Memory B cell (primary cell): ENCODE measurements at places on chromosomes 16 and 17.

DNA sequence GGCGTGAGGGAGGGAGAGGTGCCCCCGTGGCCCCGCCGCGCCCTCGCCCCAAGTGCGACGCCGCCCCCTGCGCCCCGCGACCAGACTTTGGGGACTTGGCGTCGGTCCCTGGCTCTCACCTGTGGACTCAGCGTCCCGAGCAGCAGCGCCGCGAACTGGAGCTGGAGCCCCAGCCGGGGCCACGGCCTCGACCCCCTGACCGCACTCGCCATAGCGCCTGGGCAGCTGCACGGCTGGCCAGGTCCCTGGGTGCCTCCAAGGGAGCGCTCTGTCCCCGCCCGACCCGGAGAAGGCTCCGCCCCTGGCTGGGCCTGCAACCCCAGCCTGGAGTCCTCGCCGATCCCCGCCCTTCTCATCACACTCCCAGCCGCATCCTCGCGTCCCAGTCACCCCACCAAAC, at the start of gene ERN2:
ERN2 (minus strand) TSS at position 247 of the 400 bp plus-strand sequence; CDS start at position 212, 35 bp downstream.
- DNase-seq = no peak
- no peak within 1 kb of the TSS for H3K4me3 ChIP-seq
- peaks cover 26% of the 10 kb centered on the region for H3K27me3 ChIP-seq
- H3K4me1 ChIP-seq = no peaks in the 10 kb centered on the region
- peaks cover 3% of the 10 kb centered on the region for H3K36me3 ChIP-seq
- H3K27ac ChIP-seq = no peak within 1 kb of the TSS

DNA sequence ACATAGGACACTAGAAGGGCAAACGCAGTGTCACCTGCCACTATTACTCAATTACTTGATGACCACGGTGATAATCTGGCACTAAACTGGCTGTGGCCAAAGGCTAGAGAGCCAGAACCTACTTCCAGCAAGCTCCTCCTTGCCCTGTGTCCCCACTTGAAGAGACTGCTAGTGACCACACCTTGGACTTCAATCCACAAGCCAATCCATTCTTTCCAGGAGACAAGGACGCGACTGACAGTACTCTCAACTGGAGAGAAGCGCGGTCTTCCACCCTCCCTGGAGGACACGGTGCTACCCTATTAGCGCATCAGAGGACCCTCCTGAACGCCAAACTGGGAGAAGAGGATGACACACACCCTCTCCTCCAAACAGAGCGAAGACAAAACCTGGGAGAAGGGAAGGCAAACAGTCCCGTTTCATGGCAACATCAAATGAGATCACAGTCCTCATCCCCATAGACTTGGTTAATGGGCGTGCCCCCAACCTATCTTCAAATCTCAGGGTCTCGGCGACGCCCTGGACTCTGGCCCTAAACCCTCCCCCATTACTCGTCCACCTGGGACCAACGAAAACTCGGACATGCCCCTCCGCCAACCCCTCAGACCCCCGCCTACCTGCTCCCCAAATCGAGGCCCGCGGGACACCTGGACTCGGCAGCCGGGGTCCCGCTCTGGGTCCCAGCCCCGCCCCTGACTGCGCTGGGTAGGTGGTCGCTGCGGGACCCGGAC, 508 bp downstream of the FLCN start:
- H3K36me3 ChIP-seq = peaks cover 8% of the 10 kb centered on the region
- no peaks in the 10 kb centered on the region for H3K27me3 ChIP-seq
- DNase-seq = no peak
- H3K4me1 ChIP-seq = peaks cover 22% of the 10 kb centered on the region
- H3K4me3 ChIP-seq = peak overlapping the region; percentile 99
- peak overlapping the region; percentile 100 for H3K27ac ChIP-seq

DNA sequence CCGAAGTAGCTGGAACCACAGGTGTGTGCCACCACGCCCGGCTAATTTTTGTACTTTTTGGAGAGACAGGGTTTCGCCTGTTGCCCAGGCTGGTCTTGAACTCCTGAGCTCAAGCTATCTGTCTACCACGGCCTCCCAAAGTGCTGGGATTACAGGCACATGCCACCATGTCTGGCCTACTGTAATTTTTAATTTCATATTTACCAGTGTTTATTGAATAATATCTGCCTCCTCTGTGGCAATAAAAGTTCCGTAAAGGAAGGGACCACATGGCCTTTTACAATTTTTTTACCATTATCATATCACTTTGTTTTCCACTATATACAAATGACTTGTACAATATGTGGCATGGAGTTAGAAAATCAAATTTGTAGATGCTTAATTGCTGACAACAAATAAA, 7.8 kb downstream of the USP31 start:
- no peak overlapping the region for H3K4me3 ChIP-seq
- peaks cover 7% of the 10 kb centered on the region for H3K36me3 ChIP-seq
- DNase-seq = no peak
- no peak overlapping the region for H3K27ac ChIP-seq

GRCh38 chr16:19366391-19366790, 51.3 kb upstream of the TMC5 start:
- no peaks in the 10 kb centered on the region for H3K36me3 ChIP-seq

DNA sequence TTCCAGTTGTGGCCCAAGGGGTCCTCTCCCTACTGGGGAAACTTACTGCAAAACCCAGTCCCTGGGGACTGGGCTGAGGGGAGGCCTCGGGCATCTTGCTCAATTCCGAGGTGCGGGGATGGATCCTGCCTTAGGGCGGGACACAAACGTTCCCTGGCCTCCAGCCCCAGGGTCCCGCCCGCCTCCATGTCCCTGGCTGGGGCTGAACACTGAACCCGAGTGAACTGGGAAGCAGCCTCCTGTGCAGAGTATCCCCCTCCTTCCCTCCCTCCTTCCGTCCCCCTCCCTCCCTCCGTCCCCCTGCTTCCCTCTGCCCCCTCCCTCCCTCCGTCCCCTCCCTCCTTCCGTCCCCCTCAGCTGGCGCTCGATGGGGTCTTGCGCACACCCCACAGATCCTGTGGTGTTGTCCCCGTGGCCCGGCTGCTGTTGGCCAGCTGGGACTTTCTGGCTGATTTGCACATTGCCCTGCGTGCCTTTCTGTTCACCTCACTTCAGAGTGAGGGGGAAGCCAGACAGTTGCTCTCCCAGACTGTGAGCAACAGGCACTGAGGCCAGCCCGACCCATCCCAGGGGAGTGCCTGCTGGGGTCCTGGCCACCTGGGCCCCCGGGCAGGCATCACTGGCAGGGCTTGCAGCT, 5.5 kb downstream of the TRAF7 start:
- H3K4me1 ChIP-seq = peaks cover 40% of the 10 kb centered on the region
- no peaks in the 10 kb centered on the region for H3K27me3 ChIP-seq
- H3K36me3 ChIP-seq = peaks cover 1% of the 10 kb centered on the region

- H3K27ac ChIP-seq = no peak overlapping the region
- H3K36me3 ChIP-seq = no peaks in the 10 kb centered on the region
- peaks cover 16% of the 10 kb centered on the region for H3K4me1 ChIP-seq
- DNase-seq = no peak
Observed at GRCh38 chr17:63490329-63490728, 13.5 kb downstream of the ACE start.

- H3K36me3 ChIP-seq = peaks cover 10% of the 10 kb centered on the region
- H3K4me1 ChIP-seq = no peaks in the 10 kb centered on the region
- no peak overlapping the region for H3K4me3 ChIP-seq
- DNase-seq = no peak
- H3K27me3 ChIP-seq = no peaks in the 10 kb centered on the region
Observed at GRCh38 chr17:11950771-11951519, 46.3 kb downstream of the ZNF18 start.
